ENCODE measurements at places on chromosomes 6 and 20.

DNA sequence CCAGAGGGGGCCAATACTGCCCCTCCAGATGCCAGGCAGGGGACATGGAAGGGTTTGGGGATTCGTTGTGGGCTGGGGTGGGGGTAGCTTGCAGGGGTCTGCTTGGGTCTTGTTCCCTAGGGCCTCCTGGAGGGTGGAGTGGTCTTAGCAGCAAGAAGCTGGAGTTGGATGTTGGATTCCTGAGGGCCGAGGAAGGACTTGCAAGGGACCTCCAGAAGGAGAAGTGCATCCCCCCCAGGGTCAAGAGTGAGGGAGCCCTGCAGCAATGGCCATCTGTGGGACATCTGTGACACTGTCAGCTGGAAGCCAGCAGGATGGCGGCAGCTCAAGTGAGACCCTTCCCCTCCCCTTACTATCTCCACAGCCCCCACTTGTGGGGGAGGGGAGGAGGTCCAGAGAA, 25.4 kb upstream of the CCN5 start:
- no peak for DNase-seq

- DNase-seq = no peak
Measured at GRCh38 chr6:50185006-50185405, 135.3 kb upstream of the DEFB112 start.

GRCh38 chr20:15976047-15976736, 597.1 kb downstream of the KIF16B start:
- DNase-seq = no peak

GRCh38 chr20:22836211-22836610, 198.9 kb upstream of the SSTR4 start:
- no peak for DNase-seq

DNA sequence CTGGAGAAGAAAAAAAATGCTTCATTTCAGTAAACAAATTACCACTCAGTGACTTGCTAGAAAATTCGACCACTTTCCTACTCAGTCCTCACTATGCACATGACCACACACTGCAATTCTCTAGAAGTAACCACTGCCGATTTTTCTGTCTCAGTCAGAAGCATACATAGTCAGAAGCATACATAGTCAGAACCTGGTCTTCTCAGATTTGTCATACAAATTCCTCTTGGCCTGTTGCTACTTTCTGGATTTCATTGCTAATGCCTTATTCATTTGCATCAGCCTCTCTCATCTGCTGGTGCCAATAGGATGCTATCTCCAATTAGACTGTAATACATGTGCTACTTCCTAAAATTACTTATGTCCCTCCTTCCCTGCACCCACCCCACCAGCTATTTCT, 10.2 kb upstream of the KIF16B start:
- no peak for DNase-seq

DNA sequence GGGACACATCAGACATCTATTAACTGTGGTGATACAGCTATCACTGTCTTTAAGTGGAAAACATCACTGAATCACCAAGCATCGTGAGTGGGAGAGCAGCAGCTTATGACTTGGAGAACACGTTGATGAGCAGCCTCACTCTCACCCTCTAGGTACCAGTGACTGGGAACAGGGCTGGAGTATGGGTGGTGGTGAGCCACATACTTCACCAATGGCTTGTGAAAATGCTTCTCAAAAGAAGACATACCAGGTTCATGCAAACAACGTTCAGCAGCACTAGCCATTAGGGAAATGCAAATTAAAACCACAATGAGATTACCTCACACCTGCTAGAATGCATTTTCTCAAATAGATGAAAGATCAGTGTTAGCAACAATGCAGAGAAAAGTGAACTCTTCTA, 25.3 kb downstream of the SNX5 start:
- DNase-seq = no peak

DNA sequence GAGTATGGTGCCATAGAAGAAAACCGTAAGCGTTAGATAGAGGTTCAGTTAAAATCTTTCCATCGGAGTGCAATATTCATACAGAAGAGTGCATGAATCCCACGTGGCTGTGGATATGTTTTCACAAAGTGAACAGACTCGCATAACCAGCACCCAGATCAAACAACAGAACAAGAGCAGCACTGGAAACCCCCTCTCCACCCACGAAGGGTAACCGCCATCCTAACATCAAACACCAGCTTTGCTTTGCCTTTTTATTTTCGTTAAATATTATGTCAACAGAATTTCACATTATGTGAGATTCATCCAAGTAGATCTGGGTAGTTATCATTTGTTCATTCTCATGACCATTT, 4.7 kb downstream of the GTSF1L start:
- peak; percentile 30 for DNase-seq

- no peak for DNase-seq
Measured at GRCh38 chr6:30047220-30047619, 13.8 kb upstream of the POLR1H start.

- no peak for DNase-seq
Measured at GRCh38 chr6:134748484-134748883, 201.4 kb downstream of the ALDH8A1 start.

- no peak for DNase-seq
Measured at GRCh38 chr6:4703382-4703781, 72.8 kb upstream of the CDYL start.

- DNase-seq = no peak
Measured at GRCh38 chr20:38123021-38123587, 42.0 kb downstream of the TGM2 start.

DNA sequence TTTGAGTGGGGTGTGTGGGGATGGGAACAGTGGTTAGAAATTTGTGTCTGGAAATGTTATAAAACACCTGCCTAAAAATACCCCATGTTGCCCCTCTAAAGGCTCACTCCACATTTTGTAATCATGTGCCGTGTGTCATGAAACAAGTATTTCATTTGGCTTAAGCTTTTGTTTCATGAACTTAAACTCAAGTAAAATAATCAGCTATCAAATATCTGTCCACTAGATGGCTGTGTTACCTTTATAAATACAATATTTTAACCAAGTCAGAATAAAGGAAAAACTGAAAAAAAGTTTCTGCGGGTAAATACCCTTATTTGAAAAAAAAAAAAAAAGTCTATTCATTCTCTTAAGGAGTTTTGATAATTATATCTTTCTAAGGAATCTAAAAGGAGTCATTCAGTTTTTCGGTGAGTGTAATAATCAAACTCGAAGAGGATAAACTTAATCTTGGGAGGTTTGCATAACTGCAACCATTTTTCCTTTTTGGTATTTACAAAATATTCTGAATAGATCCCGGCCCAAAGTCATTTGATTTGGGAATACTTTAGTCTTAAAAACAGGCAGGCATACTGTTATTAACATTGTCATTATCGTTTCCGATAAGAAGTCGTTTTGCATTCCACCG, 29.9 kb upstream of the MTRF1L start:
- DNase-seq = no peak

- no peak for DNase-seq
Measured at GRCh38 chr6:135853986-135854385, 2.5 kb downstream of the PDE7B start.

GRCh38 chr20:41992481-41992880, 374.3 kb upstream of the CHD6 start:
- DNase-seq = no peak

DNA sequence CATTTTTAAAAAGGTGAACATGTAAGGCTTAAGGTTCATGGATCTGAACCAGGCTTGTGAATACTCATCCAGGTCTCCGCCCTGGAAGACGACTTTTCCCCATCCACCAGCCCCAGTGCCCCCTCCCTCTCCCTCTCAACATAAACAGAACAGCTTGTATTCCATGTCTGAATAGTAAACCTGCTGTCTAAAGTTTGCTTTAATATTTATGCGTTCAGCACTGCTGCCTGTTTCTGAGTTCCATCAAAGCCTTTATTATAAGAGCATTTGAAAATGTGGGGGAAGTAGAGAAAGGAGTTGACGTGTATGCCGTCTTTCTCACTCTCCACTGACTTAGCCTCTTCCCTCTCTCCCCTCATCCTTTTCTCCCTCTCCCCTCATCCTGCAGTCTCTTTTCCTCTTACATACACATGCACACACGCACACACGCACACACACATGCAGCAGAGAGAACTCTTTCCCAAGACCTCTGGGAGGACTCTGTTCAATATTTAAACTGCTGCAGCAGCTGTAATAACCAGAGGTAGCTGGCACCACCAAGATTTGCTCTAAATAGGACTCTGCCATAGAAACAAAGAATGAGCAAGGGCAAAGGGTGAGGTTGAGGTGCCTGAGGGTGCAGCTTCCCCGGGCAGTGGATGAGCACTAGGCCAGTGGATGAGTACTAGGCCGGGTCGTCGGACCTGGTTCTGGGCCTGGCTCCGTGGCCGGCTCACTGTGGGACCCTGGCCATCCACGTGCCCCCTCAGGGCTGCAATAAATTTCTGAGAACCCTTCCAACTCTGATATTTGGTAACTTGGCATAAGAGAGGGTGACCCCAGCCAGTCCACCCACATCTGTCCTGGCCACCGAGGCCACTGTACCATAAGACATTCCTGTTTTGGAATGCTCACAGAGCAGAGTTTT, 35.4 kb upstream of the VSTM2L start:
- DNase-seq = no peak

- no peak for DNase-seq
Measured at GRCh38 chr20:6956056-6956455, 188.6 kb downstream of the BMP2 start.

GRCh38 chr6:16339265-16339587, 100.8 kb downstream of the GMPR start:
- DNase-seq = no peak

DNA sequence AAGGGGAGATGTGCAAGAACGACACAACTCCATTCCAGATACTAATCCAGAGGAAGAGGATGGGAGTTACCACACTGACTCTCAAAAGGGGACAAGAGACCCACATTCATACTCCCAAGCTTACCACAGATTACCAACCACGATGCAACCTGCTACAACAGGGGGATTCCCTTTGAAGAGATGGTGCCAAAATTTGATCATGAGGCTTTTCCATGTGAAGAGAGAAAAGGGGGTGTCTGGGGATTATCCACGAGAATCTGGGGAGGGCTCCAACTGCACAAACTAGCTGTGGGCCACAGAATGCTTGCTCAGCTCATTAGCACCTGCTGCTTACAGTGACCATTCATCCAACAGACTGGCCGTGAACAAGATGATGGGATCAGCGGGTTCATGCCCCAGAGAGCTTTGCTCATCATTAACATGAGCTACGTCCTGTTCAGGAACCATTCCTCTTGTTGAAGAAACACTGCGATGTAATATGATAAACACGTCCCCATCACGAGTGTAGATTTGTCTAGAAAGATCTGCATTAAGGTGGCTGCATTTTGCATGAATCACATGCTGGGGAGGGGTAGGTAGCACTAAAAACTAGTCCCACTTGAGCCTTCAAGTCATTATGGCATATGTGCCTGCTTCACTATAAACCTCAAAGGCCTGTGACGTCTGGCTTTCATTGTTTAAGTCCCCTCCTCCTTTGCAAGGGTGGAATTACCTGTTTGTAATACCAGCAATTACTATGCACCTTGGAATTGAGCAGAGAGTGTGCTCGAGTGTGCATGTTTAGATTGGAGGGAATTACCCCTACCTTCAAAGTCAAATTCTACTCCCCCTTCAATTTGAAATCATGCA, 4.0 kb downstream of the PLAGL2 start:
- DNase-seq = no peak

DNA sequence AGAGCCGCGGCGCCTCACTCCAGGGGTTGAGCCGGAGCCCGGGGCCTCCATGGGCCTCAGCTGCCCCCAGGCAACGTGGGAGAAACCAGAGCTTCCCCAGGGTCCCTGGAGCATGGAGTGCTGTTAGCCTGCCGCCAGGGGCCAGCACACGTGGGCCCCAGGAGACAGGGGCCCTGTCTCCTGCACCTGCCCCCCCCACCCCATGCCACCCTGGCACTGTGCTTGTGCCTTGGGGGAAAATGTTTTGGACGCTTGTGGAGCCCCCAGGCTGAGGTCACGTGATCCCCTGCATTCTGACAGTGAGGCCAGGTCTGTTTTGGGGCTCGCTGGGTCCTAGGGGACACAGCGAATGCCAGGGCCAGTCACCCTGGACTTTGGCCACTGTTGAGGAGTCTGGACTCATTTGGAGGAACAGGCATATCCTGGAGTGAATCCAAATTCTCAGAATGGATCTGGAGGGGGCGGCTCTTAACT, 30.2 kb upstream of the MPC1 start:
- no peak for DNase-seq
